Activated CD8-positive, alpha-beta T cell treated with anti-CD3 and anti-CD28 coated beads, Interleukin-2, amount 10 ng/mL, durations not matched to agents 7 days and 5 days (primary cell): ENCODE measurements at places on chromosomes 5 and 9.

- no peak for DNase-seq
Observed at GRCh38 chr9:99760421-99760820, 61.3 kb upstream of the NR4A3 start.

GRCh38 chr9:76441551-76442322 lies 17.2 kb upstream of the GCNT1 start:
- peak; percentile 29 for DNase-seq

DNA sequence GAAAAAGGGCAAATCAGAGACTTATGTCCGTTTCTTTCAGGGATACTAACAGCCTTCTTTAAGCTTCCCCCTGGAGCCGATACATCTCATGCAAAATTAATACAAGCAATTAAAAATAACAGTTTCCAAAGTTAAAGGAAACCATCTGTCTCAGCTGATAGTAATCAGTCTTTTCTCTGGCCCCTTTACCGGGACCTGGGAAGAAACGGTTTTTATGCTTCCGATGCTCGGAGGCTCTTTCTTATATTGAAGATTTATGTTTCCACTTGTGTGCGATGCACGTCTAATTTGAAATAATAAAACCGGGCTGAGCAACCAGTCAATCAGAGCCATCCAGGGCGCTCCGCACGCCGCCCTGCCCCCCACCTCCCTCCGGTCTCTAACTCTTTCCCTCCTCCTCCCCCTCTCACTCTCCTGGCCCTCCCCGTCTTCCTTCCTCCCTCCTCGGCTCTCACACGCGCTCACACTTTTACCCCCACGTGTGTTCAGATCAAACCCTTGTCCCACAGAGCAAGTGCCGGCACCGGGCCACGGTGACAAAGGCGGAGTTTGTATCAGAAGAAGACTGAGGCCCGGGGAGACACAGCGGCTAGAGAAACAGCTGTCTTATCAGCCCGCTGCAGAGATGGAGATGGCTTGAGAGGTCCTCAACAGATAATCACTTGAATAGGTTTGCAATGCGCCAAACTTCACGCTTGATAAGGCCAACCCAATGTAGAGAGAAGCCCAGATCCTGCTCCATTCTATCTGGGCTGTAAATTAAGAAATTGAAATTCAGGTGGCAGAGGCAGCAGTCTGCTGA lies 5.1 kb upstream of the ELAVL2 start:
- no peak for DNase-seq

DNA sequence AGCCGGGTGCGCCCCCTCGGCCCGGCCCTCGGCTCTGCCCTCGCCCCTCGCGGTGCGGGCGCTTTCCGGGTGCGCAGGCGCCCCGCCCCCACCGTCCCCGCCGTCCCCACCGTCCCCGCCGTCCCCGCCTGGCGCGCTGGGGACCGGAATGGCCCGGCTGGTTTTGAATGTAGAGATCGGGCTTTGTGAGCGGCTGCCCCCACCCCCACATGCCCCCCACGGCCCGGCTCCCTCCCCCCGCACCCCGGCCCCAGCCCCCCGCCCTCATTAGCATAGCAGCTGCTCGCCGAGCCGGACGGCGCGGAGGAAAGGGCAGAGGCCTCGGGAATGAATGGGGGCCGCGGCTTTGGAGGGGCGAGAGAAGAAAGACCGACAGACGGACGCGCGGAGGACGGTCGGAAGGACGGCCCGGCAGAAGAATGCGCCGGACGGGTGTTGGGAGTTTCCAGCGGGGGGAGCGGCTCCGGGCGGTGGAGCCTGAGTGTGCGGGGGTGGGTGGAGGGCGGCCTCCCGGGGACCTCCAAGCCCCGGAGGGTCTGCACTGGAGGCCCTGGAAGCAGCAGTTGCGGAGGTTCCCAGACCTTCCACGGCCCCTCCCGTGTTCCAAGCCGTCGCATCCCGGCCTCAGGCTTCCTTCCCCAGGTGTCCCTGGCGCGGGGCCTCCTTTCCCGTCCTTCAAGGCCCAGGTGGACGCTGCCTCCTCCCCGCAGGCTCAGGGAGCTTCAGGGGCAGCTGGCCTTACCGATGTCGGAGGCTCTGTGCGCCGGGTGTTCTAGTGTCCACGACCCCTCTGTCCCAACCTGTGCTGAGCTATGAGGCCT lies 6.0 kb downstream of the NRARP start:
- DNase-seq = no peak

- no peak for DNase-seq
Observed at GRCh38 chr9:131781069-131781468, 41.2 kb upstream of the RAPGEF1 start.

DNA sequence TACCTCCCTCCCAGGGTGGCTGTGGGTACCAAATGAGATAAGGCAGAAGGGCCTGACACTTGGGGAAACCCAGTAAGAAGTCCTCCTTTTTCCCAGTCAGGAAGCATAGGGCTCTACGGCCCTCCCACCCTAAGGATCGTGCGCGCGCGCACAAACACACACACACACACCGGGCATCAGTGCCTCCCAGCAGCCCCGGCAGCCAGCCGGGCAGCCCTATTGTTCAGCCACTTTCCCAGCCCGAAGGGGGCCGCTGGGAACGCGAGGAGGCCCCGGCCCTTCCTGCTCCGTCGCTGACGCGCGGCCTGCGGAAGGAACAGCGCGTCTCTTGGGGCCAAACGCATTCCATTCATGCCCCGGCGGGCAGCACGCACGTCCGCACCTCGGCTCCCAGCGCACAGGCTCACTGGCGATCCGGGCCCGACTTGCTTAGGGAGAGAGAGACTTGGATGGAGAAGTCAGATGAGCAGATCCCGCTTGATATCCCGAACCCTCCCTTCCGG lies 22.6 kb downstream of the DUSP1 start:
- DNase-seq = no peak
